CD4-positive, alpha-beta memory T cell (primary cell): ENCODE measurements at places on chromosomes 7 and 10. TPM values are rescaled to one million over a fixed set of nuclear protein-coding genes. Genes with fewer than 3 reads are reported as not detected.

DNA sequence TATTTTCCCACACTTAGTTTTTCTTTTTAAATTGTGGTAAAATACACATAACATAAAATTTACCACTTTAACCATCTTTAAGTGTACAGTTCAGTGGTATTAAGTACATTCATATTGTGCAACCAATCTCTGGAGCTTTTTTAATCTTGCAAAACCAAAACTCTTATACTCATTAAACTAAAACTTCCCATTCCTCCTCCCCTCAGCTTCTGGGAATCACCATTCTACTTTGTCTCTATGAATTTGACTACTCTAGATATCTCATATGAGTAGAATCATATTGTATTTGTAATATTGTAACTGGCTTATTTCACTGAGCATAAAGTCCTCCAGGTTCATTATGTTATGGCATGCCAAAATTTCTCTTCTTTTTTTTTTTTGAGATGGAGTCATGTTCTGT lies 86.4 kb upstream of the JAZF1 start:
- DNase-seq = no peak

DNA sequence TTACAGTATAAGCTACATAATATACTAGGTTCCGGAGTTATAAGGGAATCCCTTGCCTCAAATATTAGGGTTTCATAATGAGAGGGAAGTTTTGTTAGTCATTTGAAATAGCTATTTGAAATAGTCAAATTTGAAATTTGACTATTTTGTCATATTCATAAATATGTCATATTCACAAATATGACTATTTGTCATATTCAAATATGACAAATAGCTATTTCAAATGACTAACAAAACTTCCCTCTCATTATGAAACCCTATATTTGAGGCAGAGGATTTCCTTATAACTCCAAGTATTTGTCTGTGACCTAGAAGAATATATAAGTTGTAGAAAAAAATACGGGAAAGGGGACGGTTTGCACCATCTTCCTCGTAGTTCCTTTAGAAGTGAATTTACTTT lies 76.6 kb downstream of the HDAC9 start:
- no peak for DNase-seq

Gene SFRP5
- polyA plus RNA-seq = not detected

DNA sequence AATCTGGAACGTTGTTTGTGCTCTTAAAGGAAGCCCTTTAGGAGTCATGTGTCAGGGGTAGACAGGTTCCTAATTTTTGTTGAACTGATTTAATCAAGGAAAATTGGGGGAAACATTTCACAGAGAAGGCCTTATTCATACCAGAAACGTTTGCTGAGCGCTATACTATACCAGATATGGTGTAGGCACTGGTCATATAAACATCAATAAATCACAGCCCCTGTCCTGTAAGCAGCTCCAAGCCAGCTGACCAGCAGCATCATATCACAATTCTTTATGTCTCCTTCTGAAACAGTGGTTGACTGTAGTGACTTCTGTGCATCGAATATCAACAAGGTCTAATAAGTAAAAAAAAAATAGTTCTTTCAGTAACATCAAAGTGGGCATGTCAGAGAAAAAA lies 1.1 kb downstream of the TMEM178B start:
- no peak for DNase-seq

DNA sequence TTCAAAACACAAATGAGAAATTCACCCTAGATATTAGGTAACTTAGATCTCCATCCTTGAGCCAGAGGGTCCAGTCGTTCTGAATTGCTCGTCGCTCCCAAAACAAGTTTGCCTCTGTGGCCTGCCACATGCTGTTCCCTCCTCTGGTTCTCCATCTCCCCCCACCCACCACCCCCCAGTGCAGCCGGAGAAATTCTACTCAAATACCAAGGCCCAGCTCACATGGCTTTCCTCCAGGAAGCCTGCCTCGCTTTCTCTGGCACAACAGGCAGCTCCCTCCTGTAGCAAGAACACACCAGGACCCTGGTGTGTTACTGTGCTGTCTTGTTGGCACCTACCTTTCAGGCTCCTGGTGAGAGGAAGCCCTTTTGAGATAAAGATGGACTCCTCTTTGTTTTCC lies 52.7 kb upstream of the C10orf90 start:
- DNase-seq = no peak

Gene FAM24B
- 14.5 TPM for polyA plus RNA-seq

Gene MMP21
- not detected for polyA plus RNA-seq

GRCh38 chr7:108149908-108150307 lies 19.7 kb upstream of the LAMB4 start:
- DNase-seq = no peak

DNA sequence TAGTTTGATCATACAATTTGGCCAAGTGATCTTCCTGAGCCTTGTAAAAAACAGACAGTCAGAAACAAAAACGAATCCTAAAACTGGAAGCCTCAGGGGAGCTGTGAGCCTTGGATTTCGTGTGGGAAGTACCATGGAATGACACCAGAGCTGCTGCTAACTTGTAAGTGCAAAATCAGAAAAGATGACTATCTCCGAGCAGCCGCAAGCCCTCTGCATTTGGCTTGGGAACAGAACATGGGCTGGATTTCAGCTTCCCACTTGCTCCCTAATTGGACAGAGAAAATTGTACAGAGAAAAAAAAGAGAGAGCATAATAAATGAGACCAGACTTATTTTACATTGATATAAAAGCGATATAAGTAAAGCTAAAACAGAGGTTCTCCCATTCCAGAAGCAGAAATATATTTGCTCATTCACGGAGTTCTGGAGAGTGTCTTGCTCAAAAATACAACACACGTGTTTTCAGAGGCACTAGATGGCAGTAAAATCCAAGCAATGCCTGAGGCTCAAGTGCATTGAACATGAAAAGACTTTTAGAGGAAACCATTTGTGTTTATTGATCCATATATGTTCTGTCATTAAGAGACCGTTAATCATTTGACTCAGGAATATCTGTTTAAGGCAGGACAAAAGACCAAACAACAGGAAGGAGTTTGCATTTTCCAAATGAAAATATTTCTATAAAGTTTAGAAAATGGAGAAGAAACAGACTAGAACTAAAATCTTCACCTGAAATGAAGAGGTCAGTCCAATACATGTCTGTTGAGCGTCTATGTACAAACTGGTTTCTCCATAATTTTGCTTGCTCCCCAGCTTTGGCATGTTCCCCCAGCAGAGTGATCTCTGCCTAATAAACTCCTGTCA lies 78.3 kb upstream of the SLC26A5 start:
- DNase-seq = no peak

DNA sequence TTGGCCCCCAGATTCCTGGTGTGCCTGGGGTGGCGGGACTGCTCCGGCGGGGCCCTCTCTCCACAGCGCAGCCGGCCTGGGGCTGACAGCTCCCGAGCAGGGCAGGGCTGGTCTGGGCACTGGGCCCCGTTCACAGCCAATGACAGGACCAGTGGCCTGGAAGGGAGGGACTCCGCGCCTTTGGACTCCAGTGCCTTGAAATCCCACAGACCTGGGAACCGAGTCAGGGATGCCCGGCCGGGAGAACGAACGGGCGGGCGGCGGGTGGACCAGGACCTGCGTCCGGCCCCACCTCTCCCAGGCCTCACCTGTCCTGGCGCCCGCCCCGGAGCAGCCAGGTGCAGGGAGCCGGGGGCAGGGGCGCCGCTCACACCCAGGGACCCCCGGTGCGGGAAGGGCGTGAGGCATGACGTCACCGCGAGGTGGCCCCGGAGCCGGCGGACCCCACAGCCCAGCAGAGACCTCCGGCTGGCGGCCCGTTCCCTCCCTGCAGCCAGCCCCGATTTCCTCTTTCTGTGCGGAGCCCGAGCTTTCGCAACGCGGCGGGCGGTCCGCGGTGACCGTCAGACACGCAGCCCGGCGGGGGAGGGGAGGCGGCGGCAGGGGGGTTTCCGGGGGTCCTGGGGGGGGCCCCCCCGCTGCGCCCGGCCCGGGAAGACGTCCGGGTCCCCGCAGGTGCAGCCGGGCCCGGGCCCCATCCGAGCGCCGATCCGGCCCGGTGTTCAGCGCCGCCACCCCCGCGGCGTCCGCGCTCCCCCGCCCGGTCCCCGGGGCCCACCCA lies 743 bp downstream of the ADAP1 start:
- no peak for DNase-seq

- DNase-seq = no peak
These were observed 48.7 kb upstream of the OCM2 start for GRCh38 chr7:98038731-98039130.

GRCh38 chr10:555682-556350 lies 133.7 kb downstream of the DIP2C start:
- no peak for DNase-seq

Gene OPN4
- polyA plus RNA-seq = not detected

DNA sequence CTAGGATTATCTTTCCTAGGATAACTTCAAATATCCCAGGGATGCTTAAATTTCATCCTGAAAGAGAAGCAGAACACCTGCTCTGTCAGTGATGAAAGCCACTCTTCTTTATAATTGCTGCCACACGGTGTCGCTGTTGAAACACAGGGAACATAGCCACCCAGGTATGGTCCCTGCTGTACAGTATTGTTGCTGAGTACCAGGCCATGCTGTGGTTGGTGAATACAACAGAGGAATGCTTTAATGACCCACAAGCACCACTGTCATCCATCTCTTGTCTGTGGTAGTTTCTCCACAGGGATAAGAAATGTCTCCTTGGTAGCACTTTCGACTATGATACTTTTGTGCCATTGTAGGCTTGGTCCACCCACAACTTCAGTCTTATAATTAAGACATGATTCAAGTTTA lies 70.6 kb upstream of the STARD3NL start:
- DNase-seq = peak; percentile 62

DNA sequence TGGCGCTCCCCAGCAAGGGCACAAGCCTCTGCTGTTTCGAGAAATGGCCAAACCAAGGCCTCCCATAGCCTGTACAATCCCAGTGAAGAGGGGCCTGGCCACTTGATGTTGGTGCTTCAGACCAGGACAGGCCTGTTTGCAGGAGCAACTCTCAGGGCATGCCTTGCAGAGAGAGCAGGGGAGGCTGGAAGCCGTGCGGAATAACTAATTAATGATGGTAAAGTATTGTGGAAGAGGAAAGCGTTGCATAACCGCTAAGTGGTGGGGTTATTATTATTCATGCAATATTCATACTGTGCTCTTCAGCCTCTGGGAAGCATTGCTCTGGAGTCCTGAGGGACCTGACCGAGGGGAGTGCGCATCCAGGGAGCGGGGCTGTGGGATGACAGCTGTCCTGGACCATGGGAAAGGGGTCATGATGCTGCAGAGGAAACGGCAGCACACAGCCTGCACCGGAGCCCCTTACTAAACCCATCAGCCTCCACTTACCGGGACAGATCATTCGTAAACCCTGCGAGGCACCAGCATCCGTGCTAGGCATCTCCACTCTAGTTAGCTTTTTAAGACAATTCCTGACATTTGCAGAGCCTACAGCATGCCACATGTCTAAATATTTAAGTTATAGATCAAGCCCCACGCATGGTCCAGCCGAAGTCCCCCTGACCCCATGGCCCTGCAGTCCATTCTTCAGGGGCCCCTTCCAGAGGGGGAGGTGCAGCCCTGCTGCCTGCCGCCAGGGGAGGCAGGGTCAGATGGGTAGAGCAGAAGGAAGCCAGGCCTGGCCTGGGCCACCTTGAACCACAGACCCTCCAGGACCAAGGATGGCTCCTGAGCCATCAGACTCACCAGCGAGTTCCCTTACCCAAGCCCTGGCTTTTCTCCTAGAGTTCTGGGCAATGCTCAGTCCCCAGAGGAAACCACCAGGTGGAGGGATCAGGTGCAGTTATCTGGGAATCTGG lies 11.6 kb downstream of the TMEM273 start:
- no peak for DNase-seq

- DNase-seq = no peak
These were observed 11.8 kb upstream of the EMX2 start for GRCh38 chr10:117530791-117531190.

- no peak for DNase-seq
These were observed 198.1 kb upstream of the KLF14 start for GRCh38 chr7:130932088-130932487.

- DNase-seq = no peak
These were observed 442.8 kb downstream of the PLXNA4 start for GRCh38 chr7:132133501-132133900.
